ENCODE measurements at places on chromosomes 3 and 15. TPM values are rescaled to one million over a fixed set of nuclear protein-coding genes. Genes with fewer than 3 reads are reported as not detected.

Gene SCN10A
- not detected for total RNA-seq

Gene CSPG4
- not detected for total RNA-seq

Gene SLC28A1
- not detected for total RNA-seq

Gene DBR1
- total RNA-seq: 21.8 TPM

Gene IL5RA
- not detected for total RNA-seq

Gene PRR20G
- not detected for total RNA-seq

Gene GOLGA8G
- total RNA-seq: not detected

Gene SKIL
- 6.9 TPM for total RNA-seq

Gene GABRB3
- total RNA-seq: 0.13 TPM

Gene TRIM42
- not detected for total RNA-seq

Gene BFSP2
- 0.42 TPM for total RNA-seq

Gene UACA
- 2.2 TPM for total RNA-seq

Measured in activated CD8-positive, alpha-beta T cell treated with anti-CD3 and anti-CD28 coated beads, Interleukin-2, amount 10 ng/mL, durations not matched to agents 7 days and 5 days (primary cell).